HT1080 (cell line): ENCODE measurements at places on chromosomes 12 and 14. TPM values are rescaled to one million over a fixed set of nuclear protein-coding genes. Genes with fewer than 3 reads are reported as not detected.

The TPPP2 gene
- total RNA-seq = not detected in 2 replicates

- no peak for DNase-seq
These were observed 939 bp downstream of the TGFB3 start for GRCh38 chr14:75980856-75981255.

GRCh38 chr12:114895827-114896226, 211.9 kb upstream of the TBX3 start:
- no peak for DNase-seq

DNA sequence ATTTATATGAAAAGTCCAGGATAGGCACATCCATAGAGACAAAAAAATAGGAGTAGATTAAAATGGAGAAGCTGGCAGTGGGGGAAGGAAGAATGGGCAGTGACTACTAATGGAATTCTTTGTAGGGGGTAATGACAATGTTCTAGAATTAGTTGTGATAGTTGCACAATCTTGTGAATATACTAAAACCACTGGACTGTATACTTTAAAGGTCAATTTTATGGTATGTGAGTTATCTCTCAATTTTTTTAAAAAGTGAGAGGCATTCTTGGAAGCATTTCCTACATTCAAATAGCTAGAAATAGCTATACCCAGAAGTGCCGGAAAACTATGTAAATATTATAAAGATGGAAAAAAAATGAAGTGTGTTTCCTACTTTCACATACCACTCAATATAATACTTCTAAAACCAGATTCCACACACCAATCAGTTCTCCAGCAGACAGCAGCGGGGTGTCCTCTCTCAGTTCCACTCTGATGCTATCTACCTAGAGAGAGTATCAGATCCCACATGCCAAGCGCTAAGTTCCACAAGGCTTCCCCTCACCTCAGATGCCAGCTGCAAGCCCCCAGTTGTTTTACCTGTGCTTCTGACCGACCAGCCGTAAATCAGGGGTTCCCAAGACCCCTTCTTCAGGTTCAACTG, 41.7 kb upstream of the NID2 start:
- DNase-seq = no peak

The CDKL1 gene
- 19.9 and 67.8 TPM in 2 replicates for total RNA-seq

The ENDOU gene
- not detected in 2 replicates for total RNA-seq

The TMEM63C gene
- not detected in 2 replicates for total RNA-seq

The ATG2B gene
- total RNA-seq = 6.9 and 9.4 TPM in 2 replicates

DNA sequence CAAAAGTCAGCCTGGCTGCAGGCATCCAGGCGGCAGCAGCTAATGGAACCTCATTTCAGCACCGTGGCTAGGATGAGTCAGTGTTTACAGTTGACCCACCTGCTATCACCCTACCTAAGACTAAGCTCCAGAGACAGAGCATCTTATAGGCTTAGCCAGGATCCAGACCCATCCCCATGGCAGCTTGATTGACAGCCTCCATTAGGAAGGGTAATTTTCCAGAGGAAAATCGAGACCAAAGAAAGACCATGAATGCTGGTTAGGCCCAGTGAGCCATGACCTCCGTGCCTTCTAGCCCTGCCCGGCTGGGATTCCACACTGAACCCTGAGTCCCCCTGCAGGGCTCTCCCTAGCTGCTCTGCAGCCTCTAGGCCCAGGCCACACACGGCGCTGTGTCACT, 38.7 kb downstream of the TUNAR start:
- DNase-seq = no peak

The PRR4 gene
- 1.8 and 3.4 TPM in 2 replicates for total RNA-seq

The TMPRSS12 gene
- total RNA-seq = not detected in 2 replicates

The DHH gene
- total RNA-seq = not detected in 2 replicates

GRCh38 chr12:124730455-124730932, 133.2 kb downstream of the SCARB1 start:
- no peak for DNase-seq

DNA sequence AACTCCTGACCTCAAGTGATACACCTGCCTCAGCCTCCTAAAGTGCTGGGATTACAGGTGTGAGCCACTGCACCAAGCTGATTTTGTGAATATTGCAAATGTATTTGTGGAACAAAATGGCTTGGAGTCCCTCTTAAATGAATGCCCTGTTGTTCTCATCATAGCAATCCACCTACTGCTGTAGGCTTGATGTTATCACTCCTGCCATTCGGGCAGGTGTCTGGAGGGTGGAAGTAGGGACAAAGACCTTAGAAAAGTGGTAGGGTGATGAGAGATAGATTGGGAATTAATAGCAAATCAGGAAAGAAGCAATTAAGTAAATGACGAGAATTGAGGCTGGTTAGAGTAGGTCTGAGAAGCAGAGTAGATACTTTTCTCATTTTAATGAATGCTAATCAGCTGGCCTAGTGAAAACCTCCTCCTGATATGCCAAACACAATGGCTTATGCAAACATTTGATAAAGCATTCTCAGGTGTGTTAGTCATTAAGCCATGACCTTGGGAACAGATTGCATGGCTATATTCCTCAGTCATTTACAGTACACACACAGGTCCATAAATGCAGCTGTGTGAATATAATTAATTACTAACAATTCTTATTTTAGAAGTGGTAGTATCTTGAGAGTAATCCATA, 60.5 kb upstream of the USP44 start:
- DNase-seq = no peak

- no peak for DNase-seq
These were observed 85.6 kb downstream of the ALG10 start for GRCh38 chr12:34107781-34108404.

The CHGA gene
- total RNA-seq = not detected in 2 replicates

DNA sequence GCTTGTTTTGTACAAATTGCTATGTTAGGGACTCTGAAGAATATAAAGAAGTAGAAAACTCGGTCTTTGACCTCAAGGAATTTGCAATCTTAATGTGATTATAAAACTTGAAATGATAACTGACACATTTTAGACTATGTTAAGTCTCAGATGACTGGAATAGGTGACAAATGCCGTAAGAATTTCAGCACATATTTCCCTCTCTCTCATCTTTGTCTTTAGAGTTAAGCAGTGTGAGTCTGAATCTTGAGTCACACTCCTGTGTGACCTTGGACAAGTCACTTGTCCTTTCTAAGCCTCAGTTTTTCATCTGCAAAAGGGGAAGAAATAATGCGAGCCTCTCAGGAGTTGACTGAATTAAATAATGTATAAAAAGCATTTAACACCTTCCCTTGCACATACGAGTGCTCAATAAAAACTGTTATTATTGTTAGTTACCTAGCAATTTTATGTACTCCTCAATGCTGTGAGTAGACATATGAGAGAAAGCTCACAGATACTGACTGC, 103.7 kb downstream of the DYRK2 start:
- DNase-seq = peak; percentile 51

The CNIH1 gene
- total RNA-seq = 117 and 172 TPM in 2 replicates
